Omental fat pad (tissue), 4 donors: ENCODE measurements at places on chromosomes 7 and 10.

DNA sequence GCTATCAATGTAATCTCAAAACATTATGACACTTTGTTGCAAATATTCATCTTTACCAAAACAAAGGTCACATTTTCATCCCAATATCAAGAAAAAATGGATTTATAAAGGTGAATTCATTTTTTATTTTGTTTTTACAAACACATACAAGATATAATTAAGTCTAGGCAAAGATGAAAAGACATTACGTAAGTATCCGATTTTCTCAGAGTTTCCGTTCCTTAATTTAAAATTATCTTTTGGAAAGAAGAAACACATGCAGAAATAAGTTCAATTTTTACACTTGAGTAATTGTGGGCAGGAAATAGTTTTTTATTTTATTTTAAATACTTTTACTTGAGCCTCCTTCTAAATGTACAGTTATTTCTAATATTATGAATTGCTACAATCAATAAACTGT is 24.6 kb downstream of the RTKN2 start:
- DNase-seq = no peak

DNA sequence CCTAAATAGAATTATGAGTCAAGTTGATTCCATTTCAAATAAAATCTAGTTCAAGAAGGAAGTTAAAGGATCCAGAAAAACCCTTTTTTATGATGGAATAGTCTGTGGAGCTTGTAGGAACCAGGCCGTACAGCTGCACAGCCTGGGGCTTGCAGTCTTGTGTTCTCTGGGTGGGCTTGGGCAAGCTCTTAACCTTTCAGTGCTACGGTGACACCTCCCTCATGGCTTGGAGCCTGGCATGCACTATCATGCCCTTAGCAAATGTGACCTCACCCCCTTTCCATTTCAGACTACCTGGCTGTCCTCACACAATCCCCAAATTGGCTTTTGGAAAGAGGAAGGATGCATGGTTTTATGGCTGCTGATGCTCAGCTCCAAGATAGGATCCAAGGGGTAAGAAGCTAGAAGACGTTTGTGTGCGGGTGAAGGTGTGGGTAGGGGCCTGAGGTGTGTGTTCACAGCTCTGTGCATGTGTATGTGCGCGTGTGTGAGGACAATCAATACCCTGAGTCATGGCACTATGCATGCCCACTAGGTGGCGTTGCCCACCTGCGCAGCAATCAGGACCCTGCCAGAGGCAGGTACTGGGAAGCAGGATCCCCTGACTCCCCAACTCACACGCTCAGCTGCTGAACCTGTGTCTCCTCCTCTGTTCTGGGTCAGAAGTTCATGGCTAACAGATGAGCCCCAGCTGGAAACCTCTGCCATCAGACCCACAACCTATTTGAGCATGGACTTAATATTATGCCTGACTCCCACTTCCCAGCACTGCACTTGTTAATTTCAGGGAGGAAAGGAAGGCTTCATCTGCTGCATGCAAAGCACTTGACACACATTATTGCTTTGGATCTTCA is 113.4 kb downstream of the PTPN20 start:
- no peak for DNase-seq

DNA sequence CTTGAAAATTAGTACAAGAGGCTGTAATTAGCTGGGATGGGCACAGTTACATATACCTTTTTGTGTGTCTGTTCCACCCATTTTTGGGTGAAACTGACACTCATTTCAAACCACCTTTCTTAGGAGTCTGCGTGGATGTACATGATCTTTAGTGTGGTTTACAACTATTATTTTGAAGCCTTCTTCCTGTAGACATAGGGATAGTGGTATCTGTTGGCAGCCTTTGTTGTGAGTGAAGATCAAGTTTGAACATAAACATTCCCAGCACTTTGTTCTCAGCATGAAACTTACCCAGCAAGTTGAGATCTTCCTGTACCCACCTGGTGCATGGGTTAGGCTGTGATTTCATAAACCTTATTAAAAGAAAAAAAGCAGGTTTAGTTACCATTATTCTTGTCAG is 2.0 kb downstream of the BAG3 start:
- DNase-seq = no peak

- DNase-seq = no peak
These were observed 1064.6 kb upstream of the LRRTM3 start for GRCh38 chr10:65861249-65861648.

GRCh38 chr10:116237260-116237659 is 35.7 kb downstream of the GFRA1 start:
- DNase-seq = no peak
